ENCODE measurements at places on chromosomes 16 and 17.

GRCh38 chr17:45975640-45976295, 23.3 kb upstream of the STH start:
- DNase-seq, result no peak

- DNase-seq, result no peak
Measured at GRCh38 chr17:47934856-47935255, 6.5 kb upstream of the PNPO start.

DNA sequence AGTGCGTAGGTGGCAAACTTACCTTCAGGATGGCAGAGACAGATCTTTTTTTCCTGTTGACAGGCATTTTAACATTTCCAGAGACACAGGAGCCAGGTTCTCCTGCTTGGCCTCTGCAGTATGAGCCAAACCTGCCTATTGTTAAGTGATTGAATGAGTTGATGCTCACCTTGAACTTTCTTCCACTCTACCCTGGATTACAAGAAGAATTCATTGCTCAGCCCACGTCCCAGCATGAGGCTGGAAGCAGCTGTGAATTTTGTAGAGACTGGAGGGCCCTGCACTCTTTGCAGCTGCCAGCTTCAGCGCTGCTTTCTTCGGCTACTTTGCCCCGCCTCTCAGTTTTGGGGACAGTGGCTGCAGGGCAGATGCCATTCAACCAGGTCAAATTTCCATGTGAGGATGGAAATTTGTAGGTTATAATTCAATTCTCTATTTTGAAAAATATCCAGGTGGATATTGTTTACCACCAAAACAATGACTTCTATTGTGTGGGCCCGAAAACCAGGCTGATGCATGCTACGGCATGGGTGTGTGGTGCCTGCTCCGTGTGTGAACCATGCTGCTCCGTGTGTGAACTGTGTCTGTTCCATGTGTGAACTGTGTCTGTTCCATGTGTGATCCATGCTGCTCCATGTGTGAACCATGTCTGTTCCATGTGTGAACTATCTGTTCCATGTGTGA, 75.2 kb upstream of the METTL9 start:
- DNase-seq, result no peak

GRCh38 chr16:4696172-4696904, 3.0 kb downstream of the NUDT16L1 start:
- no peak for DNase-seq

GRCh38 chr17:80945736-80946135, 45.9 kb upstream of the CHMP6 start:
- DNase-seq, result no peak

DNA sequence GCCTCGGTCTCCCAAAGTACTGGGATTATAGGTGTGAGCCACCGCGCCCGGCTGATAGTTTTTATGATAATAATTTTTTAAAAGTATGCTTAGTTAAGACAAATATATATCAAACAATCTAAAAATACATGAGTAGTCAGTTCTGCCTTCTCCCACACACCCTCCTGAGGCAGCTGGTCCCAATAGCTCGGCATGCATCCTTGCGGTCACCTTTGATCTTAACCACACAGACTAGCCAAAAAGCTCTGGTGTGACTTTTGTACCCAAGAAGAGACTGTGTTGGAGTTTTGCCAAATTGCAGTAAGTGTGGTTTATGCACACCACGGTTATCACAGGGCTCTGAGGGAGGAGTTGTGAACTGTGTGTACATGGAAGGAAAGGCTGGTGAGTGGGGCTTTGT, 25.6 kb downstream of the ATP6V0A1 start:
- DNase-seq, result no peak

GRCh38 chr17:76281573-76282371, 16.6 kb downstream of the UBALD2 start:
- DNase-seq, result no peak

DNA sequence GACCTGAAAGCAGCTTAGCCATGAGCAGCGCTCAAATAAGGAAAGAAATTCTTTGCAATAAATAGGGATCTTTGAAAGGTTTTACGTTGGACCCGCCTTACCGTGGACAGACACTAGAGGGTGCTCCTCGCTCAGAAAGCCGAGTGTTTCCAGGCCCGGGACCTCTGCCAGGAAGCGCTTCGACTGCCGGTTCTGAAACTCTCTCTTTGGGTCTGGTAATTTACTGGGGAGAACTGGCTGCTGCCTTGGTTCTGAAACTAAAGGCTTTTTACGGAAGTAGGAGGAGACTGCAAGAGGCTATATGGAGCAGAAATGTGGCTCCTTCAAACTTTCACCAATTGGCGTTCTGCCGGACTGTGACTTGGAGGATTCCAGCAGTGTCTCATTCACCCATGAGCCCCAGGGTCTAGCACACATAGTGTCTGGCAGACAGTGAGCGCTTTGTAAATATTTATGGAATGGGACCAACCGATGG, 45.6 kb upstream of the HOXB9 start:
- DNase-seq, result peak; percentile 78

- DNase-seq, result no peak
Measured at GRCh38 chr17:82062076-82062983, 3.3 kb downstream of the DUS1L start.

- DNase-seq, result no peak
Measured at GRCh38 chr17:76867578-76868175, 527 bp upstream of the MGAT5B start.

- peak; percentile 62 for DNase-seq
Measured at GRCh38 chr16:89374393-89374960, 115.9 kb downstream of the ANKRD11 start.

GRCh38 chr16:76268824-76269223, 8.4 kb upstream of the CNTNAP4 start:
- no peak for DNase-seq

GRCh38 chr17:17140590-17140980, 65.5 kb downstream of the PLD6 start:
- DNase-seq, result no peak

Measured in HEK293T (cell line).